ENCODE measurements at places on chromosomes 1 and 21. TPM values are rescaled to one million over a fixed set of nuclear protein-coding genes. Genes with fewer than 3 reads are reported as not detected.

DNA sequence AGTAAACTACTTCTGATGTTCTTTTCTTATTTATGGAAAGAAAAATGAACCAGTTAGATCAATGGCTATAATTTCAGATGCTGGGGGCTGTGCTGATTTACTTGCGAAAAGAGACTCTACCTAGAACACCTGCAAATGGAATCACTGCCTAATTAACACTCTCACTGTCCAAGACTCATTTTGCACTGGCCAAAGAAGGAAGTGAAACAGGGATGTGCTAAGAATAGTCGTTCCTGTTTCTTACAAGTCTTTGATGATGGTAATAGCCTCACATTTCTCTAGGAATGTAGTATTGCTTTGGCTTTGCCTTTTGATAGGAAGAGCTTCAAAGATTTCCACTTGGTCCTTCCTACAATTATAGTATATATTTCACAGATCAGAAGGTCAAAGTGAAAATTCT lies 12.7 kb upstream of the TSNAX start:
- H3K4me1 ChIP-seq: peaks cover 6% of the 10 kb centered on the region
- no peak overlapping the region for H3K27ac ChIP-seq
- H3K36me3 ChIP-seq: no peaks in the 10 kb centered on the region
- H3K4me3 ChIP-seq: no peak overlapping the region
- peaks cover 32% of the 10 kb centered on the region for H3K27me3 ChIP-seq

Gene TRPM2
- total RNA-seq: 9.8 TPM

DNA sequence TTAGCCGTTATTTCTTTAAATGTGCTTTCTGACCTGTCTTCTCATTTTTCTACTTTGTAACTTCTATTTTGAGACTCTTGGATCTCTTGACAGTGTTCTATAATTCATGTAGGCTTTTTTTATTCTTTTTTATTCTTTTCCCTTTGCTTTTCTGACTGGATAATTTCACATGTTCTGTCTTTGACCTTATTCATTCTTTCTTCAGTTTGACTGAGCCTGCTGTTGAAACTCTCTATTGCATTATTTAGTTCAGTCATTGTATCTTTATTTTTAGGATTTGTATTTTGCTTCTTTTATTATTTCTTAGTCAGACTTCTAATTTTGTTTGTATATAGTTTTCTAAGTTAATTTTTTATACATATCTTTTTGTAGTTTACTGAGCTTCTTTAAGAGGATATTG lies 66.1 kb downstream of the DNAH14 start:
- H3K27ac ChIP-seq: no peak overlapping the region
- DNase-seq: no peak
- H3K4me1 ChIP-seq: no peaks in the 10 kb centered on the region

Gene GBP2
- total RNA-seq: 168 TPM

Gene GUCA2B
- total RNA-seq: not detected

DNA sequence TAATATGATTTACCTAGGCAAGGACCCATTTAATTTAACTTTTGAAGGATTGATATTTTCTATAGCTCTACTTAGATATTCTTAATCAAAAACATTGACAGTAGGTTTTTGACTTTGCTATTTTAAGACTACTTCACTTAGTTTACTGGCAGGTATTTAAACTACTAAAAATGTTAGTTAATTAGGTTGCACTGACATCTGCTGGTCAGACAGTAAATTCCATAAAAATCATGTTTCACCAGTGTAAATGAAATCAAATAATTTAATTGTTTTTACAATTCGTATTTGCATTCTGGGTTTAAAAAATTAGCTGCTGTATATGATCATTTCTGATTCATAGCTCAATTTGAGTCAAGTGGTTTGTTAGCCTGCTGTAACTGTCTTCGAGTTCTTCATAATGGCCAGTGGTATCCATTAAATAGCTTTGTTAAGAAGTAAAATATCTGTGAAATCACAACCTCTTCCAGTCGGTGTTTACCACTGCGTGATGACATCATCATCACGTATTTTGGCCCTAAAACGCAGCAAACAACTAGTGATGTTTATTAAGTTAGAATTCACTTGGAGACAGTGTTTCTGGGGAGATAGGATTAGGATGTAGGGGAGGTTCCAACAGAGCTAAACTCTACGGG lies 26.2 kb downstream of the EXTL2 start:
- H3K27ac ChIP-seq: no peak overlapping the region
- H3K27me3 ChIP-seq: peaks cover 2% of the 10 kb centered on the region
- DNase-seq: no peak
- H3K36me3 ChIP-seq: no peaks in the 10 kb centered on the region
- H3K4me3 ChIP-seq: no peak overlapping the region
- H3K4me1 ChIP-seq: no peaks in the 10 kb centered on the region

Gene PPFIA4
- total RNA-seq: 35.1 TPM

Gene KIRREL1
- total RNA-seq: not detected

GRCh38 chr1:117576236-117576635 lies 29.6 kb upstream of the TENT5C start:
- DNase-seq: no peak
- H3K36me3 ChIP-seq: no peaks in the 10 kb centered on the region
- H3K4me3 ChIP-seq: no peak overlapping the region
- no peak overlapping the region for H3K27ac ChIP-seq

DNA sequence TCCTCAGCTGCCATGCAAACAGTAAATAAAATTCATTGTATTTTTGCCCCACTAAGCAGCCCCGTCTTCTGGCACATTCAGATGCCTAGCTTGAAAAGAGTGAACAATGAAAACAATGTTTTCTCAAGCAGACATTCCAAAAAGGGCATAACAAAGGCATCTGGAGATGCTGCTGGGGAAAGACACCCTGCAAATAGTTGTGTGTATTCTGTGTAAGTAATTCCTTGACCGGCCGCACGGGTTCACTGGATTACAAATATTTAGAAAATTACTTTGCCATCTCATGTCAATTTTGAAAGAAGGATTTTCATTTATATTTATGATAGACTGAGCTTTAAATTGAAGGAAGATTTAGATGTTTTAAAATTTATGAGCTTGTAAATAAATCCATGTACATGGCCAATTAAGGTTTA lies 142.2 kb downstream of the SLC45A1 start:
- peaks cover 31% of the 10 kb centered on the region for H3K36me3 ChIP-seq
- DNase-seq: no peak
- no peak overlapping the region for H3K27ac ChIP-seq
- H3K27me3 ChIP-seq: no peaks in the 10 kb centered on the region

DNA sequence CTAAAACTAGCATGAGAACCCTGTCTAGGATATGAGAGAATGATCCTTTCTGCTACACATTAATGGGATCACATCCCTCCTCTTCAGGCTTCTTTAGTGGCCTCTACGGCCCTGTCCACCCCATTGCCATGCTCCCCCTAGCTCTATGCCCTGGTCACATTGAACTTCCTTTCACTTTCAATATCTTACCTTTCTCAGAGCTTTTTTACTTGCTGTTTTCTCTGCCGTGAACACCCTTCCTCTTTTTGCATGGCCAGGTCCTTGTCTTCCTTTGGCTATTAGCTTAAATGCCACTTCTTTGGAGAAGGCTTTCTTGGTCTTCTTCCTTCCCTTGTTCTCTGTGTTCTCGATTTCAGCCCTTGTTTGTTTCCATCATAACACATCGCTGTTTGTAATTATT lies 97.4 kb downstream of the GIPC2 start:
- peak overlapping the region; percentile 51 for H3K27ac ChIP-seq
- peak overlapping the region; percentile 71 for H3K4me3 ChIP-seq
- peaks cover 13% of the 10 kb centered on the region for H3K27me3 ChIP-seq
- H3K36me3 ChIP-seq: no peaks in the 10 kb centered on the region
- peak; percentile 69 for DNase-seq

Gene VHLL
- total RNA-seq: 0.54 TPM

DNA sequence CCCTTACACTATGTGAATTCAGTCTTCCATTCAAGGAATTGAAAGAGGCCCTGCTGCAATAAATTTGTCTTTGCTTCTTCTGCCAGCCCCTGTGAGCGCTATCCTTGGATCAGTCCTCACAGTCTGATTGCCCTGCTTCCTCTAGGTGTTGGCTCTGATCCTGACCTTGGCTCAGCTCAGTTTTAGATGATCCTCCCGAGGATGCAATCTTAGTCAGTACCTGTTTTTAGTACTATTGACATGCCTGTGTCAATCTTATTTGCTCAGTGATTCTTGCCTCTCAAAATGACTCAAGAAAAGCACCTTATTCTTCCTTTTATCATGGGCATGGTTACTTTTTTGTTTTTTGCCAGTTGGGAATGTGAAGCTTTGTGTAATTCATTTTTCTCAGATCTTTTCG lies 101.4 kb upstream of the KCNK1 start:
- H3K27ac ChIP-seq: no peak overlapping the region
- H3K4me1 ChIP-seq: no peaks in the 10 kb centered on the region
- no peak overlapping the region for H3K4me3 ChIP-seq

DNA sequence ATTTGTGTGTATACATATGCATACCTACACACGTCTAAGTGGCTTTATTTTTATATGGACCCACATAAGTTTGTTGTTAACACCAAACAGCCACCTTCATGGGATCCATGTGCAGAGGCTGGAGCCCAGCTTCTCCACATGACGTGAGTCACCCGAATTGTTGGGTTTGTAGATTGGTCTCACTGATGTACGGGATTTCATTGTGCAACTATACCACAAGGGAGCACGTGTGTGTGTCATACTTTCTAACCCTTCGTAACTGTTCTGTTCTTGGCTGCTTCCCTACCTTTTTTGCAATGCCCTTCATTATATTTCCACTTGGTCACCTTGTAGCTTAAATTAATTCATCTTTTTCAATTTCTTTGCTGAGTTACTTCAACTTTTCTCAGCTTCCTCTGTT lies 21.0 kb downstream of the SPRTN start:
- no peak for DNase-seq
- no peak overlapping the region for H3K27ac ChIP-seq
- H3K4me1 ChIP-seq: peaks cover 10% of the 10 kb centered on the region
- H3K36me3 ChIP-seq: peaks cover 25% of the 10 kb centered on the region
- H3K4me3 ChIP-seq: no peak overlapping the region

DNA sequence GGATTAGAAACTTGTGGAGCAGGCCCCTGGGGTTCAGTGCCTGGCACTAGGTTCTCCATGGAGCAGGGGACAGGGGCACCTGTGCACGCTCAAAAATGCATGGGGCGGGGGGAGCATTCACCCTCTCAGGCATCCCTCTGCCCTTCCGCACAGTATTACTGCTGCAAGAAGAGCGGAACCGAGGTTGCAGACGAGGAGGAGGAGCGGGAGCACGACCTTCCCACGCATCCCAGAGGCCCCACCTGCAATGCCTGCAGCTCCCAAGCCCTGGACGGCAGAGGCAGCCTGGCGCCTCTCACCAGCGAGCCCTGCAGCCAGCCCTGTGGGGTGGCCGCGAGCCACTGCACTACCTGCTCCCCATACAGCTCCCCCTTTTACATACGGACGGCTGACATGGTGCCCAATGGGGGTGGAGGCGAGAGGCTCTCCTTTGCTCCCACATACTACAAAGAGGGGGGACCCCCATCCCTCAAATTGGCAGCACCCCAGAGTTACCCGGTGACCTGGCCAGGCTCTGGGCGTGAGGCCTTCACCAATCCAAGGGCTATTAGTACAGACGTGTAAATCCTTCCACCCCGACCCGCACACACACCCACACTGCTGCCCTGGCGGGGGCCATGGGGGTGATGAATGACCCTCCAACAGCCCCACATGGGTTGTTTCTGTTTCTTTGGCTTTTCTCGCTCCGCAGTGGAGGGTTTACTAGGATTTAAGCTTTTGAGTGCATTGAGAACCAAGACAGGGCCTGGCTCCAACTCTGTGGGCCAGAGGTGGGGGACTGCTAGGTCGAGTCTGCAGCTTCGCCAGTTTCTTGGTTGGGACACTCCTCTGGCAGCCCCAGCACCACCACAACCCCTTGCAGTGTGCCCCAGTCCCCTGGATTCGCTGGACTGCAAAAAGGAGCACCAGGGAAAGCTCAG lies 63.7 kb downstream of the TOR1AIP2 start:
- no peaks in the 10 kb centered on the region for H3K36me3 ChIP-seq
- H3K4me3 ChIP-seq: peak overlapping the region; percentile 90

DNA sequence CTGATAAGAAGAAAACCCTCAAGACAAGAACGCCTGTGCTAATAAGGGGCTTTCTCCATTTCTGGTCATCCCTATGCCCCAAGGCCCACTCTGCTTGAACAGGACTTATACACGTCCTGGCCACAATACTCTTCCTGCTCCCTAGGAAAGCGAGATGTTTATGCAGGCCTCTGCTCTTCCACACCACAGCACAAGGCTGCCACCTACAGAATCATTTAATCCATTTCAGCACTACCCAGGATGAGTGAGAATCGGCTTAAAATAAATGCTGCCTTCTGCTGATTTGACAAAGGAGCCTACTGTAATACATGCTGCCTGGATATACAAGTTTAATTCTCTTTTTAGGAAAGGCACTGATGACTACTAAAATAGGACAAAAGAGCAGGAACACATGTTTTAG lies 29.4 kb downstream of the FRRS1 start:
- peaks cover 6% of the 10 kb centered on the region for H3K27me3 ChIP-seq
- no peak overlapping the region for H3K27ac ChIP-seq
- DNase-seq: no peak
- H3K36me3 ChIP-seq: no peaks in the 10 kb centered on the region
- no peaks in the 10 kb centered on the region for H3K4me1 ChIP-seq

DNA sequence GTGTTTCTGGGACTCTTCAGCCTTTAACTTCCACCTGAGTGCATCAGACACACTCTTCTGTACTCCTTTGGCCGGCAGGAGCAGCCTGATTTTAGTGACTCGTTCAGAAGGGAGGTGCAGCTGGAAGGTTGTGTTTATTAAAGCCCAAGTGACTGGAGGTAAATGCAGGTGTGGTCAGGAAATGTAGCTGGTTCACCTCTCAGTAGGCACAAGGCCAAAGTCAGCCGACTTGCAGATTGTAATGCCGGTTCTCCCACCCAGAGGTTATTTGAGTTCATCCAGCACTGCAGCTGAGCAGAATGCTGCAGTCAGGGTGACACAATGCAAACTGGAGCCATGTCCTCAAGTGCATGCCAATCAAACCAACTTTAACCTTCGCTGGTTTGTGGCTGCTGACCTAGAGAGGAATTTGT lies 91.5 kb downstream of the SPATA46 start:
- H3K4me3 ChIP-seq: no peak overlapping the region
- H3K27ac ChIP-seq: no peak overlapping the region
- H3K4me1 ChIP-seq: no peaks in the 10 kb centered on the region
- no peak for DNase-seq

GRCh38 chr1:25556791-25557476 lies 13.5 kb downstream of the LDLRAP1 start:
- peaks cover 34% of the 10 kb centered on the region for H3K4me1 ChIP-seq
- DNase-seq: peak; percentile 65
- no peaks in the 10 kb centered on the region for H3K27me3 ChIP-seq

Gene ALX3
- not detected for total RNA-seq

GRCh38 chr1:153614906-153615305 lies 1.2 kb downstream of the S100A14 start:
- no peak for DNase-seq
- H3K4me1 ChIP-seq: peaks cover 8% of the 10 kb centered on the region

- peaks cover 21% of the 10 kb centered on the region for H3K4me1 ChIP-seq
- DNase-seq: no peak
- peak overlapping the region; percentile 98 for H3K27ac ChIP-seq
- peak overlapping the region; percentile 96 for H3K4me3 ChIP-seq
- peaks cover 15% of the 10 kb centered on the region for H3K36me3 ChIP-seq
These were observed 678 bp downstream of the LSM10 start for GRCh38 chr1:36397083-36397377.
